T-cell (primary cell): ENCODE measurements at places on chromosomes 2 and 18.

DNA sequence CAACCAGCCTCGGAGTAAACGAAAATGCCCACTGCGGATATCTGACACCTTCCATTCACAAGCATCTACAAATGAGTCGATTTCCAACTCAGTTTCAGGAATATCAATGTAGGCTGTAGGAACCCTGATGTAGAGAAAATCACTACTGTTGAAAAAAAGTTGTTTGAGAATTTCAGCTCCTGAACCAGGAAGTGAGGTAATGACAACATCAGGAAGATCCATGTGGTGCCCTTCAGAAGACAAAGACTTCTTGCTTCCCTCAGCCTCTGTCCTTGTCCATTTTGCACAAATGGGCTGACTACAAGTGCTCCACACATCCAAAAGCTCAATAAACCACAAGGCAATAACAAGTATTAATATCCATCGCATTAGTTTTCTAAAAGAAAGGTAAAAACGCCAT is 4.7 kb downstream of the DSEL start:
- no peak for DNase-seq

GRCh38 chr18:70397259-70397925 is 108.5 kb downstream of the SOCS6 start:
- DNase-seq: no peak

DNA sequence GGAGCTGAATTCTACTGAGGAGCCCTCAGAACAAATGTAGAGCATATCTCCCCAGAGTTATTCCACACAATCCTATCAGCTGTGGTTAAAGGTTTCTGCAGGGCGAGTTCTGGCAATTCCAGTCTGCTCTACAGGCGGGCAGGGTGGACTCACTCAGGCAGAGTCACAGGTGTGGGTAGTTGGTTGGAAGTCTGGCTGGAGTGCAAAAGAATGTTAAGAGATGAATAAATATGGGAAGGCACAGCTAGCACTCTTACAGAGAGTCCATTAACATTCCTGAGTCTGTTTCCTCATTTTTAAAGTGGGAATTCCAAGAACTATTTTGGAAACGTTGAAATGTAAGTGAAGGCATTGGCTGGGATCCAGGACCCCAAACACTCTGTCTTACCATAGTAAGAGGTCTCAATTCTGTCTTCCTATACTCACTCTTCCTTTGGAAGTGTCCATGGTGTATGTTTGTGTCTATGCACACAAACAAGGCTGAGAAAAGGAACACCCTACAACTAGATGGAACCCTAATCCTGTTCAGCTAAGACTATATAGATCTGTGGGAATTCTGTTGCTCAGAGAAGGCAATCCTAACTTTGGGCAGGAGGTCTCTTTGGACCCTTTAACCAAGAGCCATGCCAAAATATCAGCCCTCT is 63.3 kb upstream of the AQP4 start:
- no peak for DNase-seq

GRCh38 chr18:54939361-54939917 is 19.8 kb downstream of the CCDC68 start:
- DNase-seq: no peak

DNA sequence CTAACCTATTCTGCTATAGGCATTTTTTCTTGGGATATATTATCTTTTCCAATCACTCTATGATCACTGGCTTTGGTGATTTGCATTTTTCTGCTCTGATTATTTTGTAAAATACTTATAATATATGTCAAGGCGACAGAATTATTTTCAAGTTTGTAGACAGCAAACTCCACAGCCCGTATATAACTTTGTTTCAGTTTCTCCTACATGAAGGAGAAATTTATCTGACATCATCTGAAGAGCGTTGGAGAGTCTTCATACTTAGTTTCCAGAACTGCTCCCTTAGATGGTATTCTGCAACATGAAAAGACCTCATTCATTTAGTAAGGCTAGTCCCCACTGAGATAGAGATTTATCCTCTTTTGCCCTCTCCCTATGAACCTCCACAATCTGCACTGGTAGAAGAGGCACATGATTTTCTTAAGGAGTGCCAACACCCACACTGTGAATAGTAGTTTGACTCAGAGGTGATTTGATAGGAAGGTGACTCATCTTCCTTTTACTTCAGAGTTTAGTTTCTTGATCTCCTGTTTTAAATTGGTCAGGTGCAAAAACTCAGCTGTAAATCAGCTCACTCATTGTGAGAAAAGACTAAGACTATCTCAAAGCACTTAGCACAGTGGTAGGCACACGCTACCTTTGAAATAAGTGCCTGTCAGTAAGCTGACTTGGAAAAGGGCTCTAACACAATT is 1848.6 kb upstream of the CELF4 start:
- no peak for DNase-seq

DNA sequence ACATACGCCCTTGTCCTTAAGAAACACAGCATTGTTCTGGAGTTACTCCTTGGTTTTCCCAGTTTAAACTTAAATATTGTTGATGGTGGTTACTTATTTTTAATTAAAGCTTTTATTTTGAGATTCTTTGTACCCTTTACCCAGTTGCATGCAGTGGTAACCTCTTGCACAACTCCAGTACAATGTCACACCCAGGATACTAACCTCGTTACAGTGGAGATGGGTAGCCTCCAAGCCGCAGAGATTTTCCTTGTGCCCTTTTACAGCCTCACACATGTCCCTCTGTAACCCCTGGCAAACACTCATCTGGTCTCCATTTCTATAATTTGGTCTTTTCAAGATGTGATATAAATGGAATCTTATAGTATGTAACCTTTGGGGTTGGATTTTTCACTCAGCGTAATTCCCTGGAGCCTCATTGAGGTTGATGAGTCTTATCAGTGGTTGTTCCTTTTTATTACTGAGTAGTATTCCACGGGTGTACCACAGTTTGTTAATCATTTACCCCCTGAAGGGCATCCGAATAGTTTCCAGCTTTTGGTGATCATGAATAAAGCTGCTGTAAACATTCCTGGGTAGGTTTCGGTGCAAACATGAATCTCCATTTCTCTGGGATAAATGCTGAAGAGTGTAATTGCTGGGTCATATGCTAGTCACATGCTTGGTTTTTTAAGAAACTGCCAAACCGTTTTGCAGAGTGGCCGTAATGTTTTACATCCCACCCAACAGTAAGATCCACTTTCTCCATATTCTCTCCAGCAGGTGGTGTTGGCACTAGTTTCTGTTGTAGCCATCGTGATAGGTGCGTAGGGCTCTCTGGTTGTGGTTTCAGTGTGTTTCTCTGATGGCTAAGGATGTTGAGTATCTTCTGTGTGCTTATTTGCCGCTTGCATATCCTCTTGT is 68.6 kb downstream of the DGKD start:
- DNase-seq: no peak

DNA sequence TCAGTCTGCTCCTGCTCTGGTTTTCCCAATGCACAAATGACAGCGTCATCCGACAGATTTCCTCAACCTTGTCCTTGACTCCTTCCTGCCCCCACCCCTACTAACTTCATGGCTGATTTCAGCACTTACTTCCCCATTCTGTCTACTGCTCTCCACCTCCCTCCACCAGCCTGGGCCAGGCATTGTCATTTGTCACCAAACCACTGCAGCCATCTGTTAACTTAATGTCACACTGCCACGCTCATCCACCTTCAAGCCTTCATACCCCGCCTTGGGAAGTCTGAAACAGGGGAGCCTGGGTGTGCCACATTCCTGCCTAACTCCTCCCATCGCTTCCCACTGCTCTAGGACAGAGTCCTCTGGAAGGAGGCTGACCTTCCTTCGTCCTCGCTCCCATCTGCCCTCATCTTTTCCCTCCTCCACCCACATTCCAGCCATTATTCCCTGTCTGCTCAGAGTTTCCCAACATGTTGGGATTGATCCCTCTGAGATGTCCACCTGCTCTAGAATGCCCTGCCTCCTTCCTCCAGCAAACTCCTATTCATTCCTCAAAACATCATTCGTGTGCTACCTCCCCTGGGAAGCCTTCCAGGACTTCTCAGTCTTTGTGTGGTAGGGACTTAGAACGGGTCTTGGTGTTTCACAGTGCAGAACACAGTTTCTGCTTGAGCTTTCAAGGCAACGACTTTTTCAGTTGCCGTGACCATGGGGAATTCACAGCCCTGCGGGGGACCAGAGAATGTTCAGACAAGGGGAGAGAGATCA is 42.2 kb upstream of the SMAD7 start:
- DNase-seq: no peak

DNA sequence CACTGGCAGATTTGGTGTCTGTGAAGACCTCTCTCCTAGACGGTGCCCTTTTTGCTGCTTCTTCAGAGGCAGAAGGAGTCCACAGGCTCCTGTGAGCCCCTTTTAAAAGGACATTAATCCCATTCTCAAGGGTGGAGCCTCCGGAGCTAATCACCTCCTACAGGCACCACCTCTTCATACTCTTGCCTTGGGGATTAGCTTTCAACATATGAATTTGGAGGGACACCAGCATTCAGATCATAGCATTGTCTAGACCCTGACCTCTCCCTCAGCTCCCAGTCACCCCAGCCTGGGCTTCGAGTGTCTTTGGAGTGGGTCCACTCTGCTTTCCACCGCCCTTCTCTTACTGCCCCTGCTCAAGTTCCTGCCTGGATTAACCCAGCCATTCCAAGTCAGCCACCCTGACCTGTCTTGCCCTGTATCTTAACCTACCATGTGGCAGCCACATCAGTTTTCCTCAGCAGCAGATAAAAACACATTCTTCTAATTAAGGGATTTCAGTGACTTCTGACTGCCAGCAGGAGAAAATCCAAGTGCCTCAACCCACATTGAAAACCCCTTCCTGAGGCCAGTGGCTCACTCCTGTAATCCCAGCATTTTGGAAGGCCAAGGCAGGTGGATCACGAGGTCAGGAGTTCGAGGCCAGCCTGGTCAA is 6.1 kb upstream of the NCL start:
- no peak for DNase-seq

DNA sequence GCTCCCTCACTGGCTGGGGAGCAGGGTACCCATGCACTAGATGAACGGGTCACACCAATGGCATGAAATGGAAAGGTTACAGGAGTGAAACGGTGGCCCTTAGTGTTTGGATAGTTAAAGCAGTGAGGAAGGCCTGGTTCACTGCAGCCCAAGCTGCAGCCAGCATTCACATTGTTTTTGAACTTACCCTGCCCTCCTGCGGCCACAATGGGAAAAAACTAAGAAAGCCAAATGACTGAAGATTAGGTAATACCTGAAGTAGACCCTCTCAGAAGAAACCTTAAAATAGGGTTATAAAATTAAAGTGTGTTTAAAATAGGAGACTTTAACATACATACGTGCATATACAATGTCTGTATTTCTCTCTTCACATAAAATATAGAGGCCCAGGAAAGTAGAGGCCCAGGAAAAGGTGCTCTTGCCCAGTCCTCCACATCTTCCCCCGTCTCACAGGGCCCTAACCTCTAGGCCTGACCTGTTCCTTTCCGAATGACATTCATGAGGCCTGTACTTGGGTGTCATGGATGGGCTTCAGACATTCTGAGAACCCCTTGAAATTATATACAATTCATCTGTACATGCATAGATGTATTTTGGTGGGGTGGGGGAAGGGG is 33.3 kb downstream of the DOK1 start:
- peak; percentile 37 for DNase-seq

GRCh38 chr2:153543635-153544071 is 65.1 kb upstream of the RPRM start:
- no peak for DNase-seq

GRCh38 chr2:69244882-69245281 is 142.1 kb downstream of the GFPT1 start:
- DNase-seq: no peak

DNA sequence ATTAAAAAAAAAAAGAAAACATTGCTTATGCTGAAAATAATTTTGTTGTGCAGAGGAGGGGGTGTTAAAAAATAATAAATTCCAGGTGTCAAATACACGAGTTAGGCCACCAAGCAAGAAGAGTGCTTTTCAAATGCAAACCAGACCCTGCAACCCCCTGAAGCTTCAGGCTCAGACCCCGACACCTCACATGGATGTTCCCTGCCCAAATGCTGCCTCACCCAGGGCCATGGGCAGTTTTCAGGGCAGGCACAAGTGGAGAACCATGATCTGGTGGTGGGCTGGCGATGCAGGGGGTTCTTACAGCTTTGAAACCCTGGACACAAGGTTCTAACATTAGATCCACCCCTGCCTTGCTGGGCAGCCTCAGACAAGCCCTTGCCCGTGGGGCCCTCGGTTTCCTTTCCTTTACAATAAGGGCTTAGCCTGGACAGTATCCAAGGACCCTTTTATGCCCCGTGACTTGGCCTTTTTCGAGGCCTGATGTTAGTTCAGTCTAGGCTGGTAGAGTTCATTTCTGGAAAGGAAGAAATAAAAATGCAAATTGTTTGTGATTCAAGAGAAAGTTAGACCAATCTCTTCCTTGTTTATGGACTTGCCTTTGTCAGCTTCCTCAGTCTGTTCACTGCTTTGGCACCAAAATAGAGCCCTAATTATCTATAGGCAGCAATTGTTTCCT is 168.7 kb downstream of the DDX1 start:
- no peak for DNase-seq

DNA sequence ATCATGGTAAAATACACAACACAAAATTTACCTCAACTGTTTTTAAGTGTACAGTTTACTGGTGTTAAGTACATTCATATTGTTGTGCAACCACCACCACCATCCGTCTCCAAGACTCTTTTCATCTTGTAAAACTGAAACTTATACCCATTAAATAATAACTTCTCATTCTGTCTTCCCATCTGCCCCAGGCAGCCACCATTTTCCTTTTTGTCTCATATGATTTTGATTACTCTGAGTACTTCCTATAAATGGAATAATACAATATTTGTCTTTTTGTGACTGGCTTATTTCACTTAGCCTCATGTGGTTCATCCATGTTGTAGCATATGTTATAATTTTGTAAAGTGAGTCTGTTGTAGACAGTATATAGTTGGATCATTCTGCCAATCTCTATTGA is 82.7 kb downstream of the ALMS1 start:
- no peak for DNase-seq

DNA sequence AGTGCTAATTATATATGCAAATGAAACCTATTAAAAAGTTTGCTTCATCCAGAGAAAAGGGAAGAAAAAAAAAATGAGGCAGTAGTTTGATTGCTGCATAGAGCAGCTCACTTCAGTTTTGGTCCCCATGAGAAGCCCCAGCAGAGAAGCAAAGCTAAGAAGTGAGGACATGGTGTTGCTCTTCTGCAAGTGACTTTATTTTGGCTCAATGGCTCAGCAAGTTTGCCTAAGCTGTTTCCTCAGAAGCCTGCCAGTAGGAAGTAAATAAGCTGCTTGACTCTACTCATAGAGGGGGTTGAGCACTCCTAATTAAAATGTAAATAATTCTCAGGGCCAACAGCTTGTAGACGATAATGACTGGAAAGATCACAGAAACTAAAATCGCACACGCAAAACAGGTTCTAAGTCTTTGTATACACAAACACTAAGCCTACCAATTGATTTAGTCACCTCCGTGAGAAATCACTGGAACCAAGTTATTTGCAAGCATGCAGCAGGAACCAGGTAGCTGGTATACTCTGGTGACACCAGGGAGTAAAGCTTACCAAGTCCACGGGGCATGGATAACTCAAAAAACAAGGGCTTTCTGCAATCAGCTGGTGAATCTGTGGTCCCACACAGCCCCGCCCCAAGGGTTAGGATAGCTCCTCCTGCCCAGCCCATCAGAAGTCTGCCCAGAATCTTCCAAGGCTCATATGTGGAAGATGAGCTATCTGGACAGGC is 39.7 kb upstream of the NABP1 start:
- DNase-seq: no peak
